ENCODE measurements at places on chromosomes 12 and 14. TPM values are rescaled to one million over a fixed set of nuclear protein-coding genes. Genes with fewer than 3 reads are reported as not detected.

DTX3 gene
- total RNA-seq = 3.8 TPM

DNA sequence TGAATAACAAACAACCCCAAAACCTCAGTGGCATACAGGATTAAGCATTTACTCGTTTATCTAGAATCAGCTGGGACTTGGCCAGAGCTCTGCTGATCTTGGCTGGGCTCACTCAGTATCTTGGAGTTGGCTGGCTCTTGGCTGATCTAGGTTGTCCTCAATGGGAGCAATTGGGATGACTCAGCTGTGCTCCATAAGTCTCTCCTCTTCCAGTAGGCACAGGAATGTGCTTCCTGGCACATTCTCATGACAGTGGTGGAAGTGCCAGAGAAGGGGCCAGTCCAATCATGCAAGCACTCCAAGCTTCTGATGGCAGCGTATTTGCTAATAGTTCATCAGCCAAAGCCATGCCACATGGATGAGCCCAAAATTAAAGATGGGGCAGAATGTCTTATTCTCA is 41.7 kb upstream of the ANO4 start:
- no peak for DNase-seq

GRCh38 chr12:62319058-62319457 is 58.9 kb downstream of the USP15 start:
- DNase-seq = no peak

GRCh38 chr14:70354204-70354603 is 5.3 kb downstream of the COX16 start:
- no peak for DNase-seq

DNA sequence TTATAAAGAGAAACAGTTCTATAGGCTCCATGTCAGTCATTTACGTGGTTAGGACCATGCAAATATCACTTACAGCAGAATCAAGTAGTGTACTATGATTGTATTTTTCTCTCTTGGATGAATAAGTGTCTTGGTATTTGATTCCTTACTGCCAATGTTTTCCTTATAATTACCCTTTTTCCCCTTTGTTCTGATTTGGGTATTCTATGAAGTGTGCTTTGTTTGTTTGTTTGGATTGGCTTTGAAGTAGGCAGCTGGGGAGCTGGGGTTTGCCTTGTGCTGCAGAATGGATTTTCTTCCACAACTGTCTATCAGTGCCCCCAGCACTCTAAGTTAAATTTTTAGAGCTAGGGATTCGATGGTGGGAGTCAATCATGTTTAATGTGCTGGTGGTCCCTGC is 12.4 kb downstream of the TMEM120B start:
- no peak for DNase-seq

Data from psoas muscle (tissue), 8 donors.